ACHN (cell line): ENCODE measurements at places on chromosomes 1 and 21.

GRCh38 chr1:14495381-14495780 is 103.1 kb upstream of the KAZN start:
- no peak for DNase-seq

DNA sequence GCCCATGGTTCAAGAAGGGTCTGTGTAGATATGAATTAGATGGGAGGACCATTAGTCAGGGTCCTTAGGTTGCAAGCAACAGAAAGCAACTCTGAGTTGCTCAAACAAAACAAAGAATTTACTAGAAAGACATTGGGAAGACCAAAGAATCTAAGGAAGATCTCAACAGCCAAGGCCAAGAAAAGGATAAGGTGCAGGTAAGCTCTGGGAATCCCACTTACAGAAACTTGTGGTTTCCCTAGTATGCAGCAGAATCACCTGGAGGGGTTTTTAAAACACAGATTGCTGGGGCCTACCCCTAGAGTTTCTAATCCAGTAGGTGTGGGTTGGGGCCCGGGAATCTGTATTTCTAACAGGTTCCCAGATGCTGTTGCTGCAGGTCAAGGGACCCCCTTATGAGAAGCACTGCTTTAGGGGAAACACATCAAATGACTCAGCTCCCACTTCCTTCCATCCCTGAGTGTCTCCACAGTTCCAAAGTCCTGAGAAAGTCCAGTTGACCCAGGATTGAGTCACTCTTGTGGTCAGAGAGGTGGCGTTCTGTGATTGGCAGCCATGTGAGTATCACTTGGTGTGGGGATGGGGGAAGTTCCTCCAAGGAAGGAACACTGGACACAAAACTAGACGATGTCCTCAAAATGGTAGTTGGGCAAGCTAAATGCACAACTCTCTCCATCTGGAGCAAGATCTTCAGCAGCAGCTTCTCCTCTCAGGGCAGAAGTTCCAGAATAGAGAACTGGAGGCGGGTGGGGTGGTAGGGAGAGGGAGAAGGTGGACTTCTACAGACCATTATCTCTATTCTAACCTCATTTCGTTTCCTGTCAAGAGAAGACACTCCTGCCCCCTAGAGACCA is 24.2 kb upstream of the EYA3 start:
- peak; percentile 71 for DNase-seq

DNA sequence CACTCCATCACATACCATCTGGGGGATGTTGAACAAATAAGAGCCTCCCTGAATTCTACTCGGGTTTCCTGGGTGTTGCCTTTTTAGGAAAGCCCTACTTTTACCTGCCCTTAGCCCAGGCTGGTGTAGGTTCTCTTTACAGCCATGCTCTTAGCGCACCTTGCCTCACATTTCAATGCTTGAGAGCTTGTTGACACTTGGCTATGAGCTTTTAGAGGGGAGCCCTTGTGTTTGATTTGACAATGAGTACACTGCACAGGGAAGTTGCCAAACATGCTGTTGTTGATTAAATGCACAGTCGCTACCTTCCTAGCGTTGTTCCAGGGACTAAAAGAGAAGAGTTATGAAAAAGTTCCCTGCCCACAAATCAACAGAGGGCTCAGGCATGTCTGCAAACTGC is 103.8 kb downstream of the TRABD2B start:
- no peak for DNase-seq

DNA sequence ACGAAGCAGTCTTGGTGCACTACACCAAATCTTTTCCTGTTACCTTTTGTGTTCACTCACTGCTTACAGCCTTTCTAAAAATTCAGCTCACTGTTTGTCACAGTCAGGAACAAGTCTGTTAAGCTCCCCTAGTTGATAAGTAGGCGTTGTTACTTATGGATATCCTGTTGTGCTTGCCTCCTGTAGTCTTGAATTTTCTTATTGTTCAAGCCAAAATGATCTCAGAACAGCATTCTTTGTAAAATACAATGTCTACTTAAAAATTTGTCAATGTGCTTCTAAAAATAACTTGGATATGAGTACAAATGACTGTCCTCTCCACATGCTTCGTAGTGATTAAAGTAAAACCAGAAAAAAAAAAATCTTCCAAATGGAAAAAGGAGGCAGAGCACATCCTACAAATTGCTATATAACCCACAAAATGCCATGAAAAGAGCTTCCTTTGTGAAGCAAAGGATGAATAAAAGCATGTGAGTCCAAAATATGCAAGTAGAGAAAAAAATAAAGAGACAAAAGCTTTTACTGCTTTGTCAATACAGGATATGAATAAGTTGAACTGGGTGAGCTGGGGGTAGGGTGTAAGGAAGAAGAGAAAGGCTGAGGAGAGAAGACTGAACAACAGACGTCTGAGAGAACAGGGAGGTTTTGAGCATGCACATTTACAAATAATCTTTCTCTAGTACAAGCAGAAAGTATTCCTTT is 228.9 kb upstream of the ADGRL4 start:
- DNase-seq, result no peak

DNA sequence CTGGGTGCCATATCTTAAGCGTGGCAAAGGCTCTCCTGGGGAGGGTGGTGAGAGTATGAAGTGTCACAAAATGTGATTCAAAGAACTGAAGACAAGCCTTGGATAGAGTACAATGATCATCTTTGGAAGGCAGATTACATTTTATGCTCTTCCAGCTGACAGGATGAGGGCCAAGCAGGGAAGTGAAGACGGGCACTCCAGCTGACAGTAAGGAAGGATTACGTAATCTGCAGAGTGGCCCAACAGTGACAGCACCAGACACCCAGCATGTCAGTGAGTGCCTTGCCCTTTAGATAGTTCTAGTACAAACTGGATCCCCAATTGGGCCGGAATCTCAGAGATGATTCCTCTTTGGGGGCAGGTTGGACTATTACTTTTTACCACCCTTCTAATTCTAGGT is 52.7 kb downstream of the UBE2T start:
- no peak for DNase-seq

DNA sequence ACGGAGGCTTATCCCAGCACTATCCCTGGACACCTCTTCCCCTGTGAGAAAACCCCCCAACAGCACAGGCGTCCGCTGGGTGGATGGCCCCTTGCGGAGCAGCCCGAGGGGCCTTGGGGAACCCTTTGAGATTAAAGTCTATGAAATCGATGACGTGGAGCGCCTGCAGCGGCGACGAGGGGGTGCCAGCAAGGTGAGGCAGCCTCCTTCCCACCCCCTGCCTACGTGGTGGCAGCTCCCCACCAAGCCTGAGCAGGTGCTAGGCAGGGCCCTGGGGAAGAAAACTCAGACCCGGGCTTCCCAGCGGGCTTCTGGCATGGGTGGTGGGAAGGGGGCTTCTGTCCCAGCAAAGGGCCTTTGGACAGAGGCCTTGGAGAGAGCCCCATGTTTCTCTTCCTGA is 543.3 kb downstream of the KIF26B start:
- DNase-seq, result no peak

- no peak for DNase-seq
These were observed 47.7 kb downstream of the PARP1 start for GRCh38 chr1:226360106-226360746.

DNA sequence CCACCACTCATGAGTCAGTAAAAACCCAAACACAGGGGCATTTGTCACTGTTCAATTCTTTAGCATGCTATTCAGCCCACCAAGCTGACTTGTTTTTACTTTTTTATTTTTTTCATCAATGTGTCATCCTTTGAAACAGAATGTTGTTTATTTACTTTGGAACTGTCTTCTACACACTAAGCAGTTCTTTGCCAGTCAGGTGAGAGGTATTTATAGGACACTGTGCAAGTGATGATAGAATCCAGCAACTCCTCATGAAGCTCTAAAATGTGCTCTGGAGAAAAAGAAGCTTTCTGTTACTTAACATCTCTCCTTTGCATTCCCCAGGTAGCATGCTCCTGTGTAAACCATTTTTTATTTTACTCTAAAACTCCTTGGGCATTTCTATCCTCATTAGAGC is 582.0 kb upstream of the TMPRSS15 start:
- DNase-seq, result no peak

GRCh38 chr1:221878134-221878533 is 136.2 kb upstream of the DUSP10 start:
- DNase-seq, result no peak

GRCh38 chr1:232893481-232894313 is 56.7 kb upstream of the NTPCR start:
- no peak for DNase-seq

- no peak for DNase-seq
These were observed 143.7 kb upstream of the ETS2 start for GRCh38 chr21:38661889-38662568.

DNA sequence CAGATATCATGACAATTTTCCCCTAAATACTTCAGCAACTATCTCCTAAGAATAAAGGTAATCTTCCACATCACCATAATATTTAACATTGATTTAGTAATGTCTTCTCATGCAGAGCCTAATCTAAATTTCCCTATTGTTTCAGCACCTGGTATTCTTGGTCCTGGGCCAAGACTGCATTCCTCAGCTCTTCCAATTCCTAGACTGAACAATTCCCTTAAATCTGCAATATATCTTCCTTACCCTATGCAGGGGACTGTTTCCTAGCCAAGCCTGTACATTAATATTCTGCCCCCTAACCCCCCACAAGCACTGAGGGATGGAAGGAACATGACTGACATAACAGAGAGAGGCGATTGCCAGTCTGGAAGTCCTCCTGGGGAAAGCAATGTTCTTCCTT is 28.7 kb upstream of the DISP1 start:
- no peak for DNase-seq

DNA sequence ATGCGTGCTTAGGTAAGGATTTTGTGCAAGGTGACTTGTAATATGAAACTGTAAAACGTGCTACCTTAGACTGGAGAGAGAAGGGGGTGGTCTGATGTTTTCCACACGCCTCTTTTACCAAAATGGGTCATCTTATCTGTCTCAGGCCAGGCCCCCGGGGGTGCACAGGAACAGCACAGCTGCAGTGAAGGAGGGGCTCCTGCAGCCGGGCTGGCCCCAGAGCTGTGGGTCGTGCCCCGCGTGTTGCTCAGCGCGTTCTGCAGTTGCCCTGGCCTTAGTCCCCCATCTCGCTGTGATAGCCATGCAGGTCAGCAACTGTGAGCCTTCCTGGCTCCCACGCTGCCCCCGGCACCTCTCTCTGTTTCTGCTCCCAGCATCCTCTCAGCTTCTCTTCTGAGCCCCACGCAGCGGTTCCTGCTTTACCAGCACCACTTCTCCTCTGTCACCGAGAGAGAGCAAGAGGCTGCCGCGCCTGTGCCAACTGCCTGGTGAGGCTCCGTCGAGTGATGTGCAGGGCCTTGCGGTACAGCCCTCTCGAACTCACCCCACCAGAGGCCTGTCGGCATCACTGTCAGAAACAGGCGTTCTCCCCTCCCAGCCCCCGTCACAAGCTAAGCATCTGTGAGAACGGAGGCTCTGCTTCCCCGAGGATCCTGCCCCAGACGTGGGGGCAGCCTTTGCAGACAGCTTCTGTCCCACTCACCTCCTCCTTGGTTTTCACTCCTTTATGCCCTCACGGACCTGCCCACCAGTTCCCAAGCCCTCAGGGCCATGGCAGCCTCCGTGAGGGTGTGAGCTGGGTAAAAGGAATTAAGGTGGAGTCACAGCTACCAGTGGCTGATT is 73.3 kb downstream of the ADARB1 start:
- no peak for DNase-seq

DNA sequence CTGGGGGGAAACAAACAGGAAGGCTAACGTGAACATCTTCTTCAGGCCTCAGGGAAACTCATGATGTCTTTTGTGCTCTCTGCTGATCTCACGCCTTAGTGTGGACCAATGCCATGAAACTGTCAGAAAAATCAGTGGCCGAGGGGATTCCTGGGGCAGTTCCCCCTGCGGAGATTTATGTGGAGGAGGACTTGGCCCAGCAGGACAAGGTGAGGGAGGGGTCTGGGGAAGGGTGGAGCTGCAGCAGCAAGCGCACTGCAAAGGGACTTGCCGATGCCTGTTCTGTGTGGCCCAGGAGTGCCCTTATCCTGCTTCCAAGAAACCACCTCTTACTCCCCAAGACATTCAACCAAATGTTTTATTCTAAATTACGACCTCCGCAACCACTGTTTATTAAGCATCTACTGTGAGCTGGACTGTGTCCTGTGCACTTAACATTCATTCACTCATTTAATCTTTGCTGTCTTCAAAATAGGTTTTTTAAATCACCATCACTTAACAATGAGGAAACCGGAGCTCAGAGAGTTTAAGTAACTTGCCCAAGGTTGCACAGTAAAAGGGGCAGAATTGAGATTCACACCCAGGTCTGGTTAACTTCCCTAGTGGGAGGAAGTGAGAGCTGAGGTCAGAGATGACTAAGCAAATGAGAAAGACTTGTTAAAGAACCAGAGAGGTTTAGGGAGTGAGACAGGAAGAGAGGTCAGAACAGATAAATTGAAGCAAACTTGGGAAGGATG is 49.7 kb downstream of the FHAD1 start:
- DNase-seq, result no peak

GRCh38 chr1:83860490-83861221 is 138.3 kb downstream of the TTLL7 start:
- peak; percentile 61 for DNase-seq

- DNase-seq, result no peak
These were observed 2.3 kb upstream of the LCE1A start for GRCh38 chr1:152824964-152825363.

- no peak for DNase-seq
These were observed 67.8 kb upstream of the BCAR3 start for GRCh38 chr1:93749487-93749886.

- no peak for DNase-seq
These were observed 23.7 kb downstream of the HLX start for GRCh38 chr1:220902916-220903315.
